Central memory CD4-positive, alpha-beta T cell (primary cell): ENCODE measurements at places on chromosomes 2 and 18.

DNA sequence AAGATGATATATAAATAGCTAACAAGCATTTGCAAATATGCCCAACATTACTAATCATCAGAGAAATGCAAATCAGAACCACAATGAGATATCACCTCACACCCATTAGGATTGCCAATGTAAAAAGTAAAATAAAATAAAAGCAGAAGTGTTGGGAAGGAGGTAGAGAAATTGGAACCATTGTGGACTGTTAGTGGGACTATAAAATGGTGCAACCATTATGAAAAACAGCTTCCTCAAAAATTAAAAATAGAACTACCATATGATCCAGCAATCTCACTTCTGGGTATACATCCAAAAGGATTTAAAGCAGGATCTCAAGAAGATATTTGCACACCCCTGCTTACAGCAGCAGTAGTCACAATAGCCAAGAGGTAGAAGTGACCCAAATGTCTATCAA is 99.8 kb upstream of the DAPL1 start:
- DNase-seq: no peak

DNA sequence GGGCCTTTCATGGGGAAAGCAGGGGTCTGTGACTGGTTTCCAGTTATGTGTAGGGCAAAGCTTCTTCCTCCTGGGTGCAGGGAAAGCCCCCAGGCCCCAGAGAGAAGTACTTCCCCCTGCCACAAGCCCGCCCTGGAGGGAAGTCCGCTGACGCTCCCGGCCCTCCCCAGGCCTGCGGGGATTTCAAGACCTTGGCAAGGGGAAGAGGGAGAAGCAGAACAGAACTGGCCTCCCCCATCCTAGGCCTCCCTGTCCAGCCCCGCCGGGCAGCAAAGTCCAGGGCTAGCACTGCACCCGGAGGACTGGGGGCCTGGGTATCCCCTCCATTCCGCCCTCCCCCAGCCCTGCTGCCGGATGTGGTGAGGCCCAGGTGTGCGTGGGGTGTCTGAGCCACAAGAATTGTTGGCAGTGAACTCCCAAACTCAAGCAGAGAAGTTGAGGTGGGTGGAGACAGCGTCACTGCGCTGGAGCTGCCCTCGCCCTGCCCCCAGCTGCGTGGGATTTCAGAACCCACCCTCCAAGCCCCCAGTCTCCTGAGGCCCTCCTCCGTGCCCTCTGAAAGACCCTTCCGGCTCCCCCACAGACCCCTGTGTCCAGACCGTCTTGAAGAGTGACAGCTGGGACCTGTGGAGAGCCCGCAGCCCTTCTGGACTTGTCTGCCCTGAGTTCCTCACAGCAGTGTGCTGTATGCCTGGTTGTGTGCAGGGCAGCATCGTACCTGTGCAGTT is 1.1 kb upstream of the DUSP2 start:
- DNase-seq: peak; percentile 95

GRCh38 chr2:64262071-64262470 is 117.9 kb upstream of the PELI1 start:
- no peak for DNase-seq

GRCh38 chr18:78727057-78727739 is 252.4 kb upstream of the SALL3 start:
- no peak for DNase-seq

GRCh38 chr2:183564726-183565125 is 440.5 kb downstream of the NUP35 start:
- no peak for DNase-seq

DNA sequence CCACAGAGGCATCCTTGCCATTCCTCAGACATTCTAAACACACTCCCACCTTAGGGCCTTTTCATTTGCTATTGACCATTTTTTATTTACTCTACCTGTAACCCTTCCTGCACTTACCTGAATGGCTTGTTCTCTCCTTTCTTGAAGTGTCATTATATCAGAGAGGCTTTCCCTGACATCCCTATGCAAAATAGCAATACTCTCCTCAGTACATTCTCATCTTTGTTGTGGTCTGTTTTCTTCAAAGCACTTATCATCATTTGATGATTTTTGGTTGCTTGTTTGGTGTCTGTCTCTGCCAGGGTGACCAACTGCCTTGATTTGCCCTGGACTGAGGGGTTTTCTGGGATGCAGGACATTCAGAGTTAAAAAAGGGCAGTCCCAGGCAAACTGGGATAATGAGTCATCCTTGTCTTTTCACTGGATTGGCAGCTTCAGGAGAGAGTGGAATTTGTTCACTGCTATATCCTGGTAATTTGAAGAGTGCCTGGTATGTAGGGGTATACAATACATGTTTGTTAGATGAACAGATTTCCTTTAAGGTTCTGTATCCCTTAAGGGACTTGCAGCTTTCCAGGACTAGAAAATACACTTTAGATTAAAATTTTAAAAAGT is 102.4 kb downstream of the BABAM2 start:
- no peak for DNase-seq

- DNase-seq: no peak
Observed at GRCh38 chr2:174574657-174575056, 22.9 kb downstream of the WIPF1 start.

- DNase-seq: no peak
Observed at GRCh38 chr18:72985686-72986085, 117.9 kb upstream of the NETO1 start.

GRCh38 chr2:239991689-239992314 is 33.3 kb downstream of the NDUFA10 start:
- peak; percentile 39 for DNase-seq

DNA sequence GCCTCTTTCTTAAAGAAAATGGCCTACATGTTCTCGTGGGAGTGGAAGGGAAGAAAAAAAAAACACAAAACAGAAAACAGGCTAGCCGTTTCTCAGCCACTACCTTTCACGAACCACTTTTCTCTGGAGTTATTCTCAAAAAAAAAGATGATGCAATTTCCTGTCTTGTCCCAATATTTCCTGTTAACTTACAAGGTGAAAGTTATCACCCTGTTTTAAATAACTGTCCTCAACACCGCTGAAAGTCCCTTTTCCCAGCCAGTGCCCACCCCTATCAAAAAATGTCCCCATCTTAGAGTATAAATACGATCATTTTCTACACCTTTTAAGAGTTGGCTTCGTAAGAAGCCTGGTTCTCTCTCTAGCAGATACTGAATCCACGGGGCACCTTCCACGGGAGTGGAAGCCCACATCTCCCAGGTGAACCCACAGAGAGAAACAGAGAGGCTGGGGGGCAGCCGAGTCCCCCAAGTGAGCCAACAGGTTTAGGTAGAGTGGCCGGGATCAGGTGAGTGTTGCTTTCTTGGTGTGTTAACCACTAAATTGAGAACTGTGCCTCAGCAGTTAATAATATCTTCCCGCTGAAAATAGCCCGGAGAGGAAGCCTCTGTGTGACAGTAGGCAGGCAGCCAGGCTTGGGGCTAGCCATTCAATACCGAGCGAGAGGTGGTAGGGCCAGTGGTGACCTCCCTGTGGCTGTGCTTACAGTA is 15.9 kb downstream of the SMAD7 start:
- no peak for DNase-seq

DNA sequence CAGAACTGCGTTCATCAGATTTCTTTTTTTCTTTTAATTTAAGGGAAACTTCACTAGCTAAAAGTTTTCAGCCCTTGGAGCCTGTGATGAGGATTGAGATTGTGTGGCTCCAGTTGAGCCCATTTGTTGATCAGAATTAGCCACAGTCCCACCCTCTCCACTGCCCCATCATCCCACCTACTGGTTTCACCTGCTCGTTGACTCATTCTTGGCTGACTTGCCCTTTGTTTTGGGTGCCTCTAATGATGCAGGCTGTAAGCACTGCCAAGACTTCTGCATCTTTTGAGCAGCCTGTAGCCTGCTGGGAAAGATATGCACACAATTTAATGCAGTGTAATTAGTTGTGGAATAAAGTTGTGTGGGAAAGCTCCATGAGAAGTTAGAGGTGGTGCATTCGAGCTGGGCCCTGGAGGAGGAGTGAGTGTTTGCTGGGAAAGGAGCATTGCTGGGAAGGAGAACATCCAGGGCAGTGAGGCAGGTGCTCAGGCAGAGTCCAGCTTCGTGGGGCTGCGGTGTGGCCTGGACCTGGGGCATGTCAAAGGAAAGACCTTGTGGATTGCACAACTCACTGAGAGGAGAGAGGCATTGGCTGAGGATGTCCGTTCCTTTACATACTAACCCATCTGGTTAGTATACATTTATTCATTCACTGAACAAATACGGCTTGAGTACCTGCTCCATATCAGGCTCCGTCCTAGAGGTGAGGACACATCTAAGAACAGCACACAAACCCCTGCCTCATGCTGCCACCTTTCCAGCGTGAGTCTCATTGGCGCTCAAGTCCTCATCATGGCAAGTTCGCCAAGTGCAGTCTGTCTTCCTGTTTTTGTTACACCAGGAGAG is 18.2 kb downstream of the ASPRV1 start:
- no peak for DNase-seq

DNA sequence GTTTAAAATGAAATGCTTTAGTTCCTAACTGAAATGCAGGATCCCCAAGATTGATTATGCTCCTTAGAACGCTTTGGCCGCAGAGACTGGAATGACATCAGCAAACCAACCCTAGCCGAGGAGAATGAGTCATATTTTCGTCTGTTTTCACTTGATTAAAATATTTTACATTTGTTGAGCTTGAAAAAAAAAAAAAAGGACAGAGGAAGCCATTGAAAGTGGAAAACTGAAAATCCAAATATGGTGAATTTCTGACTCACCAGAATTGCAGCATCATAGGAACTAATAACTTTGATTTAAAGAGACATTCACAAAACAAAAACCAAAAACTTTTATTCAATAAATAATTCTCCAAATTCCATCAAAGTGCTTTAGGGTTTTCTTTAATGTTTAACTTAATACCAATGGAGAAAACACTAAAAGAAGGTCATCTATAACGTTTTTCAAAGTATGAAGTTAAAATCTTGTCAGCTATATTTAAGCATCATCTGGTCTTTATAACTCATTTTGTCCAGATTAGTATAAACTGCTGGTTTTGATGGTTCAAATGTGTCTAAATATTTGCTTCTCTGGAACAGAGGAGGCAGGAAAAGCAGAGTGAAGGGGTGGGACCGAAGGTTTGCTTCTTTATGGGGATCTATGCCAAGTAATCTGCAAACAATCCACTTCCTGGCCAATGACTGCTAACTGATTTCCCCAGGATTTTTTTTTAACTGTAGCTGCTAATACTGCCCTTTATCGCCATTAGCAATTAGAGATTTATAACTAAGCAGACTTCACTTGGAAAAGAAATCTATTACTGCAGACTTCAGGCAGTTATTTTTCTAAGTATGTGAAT is 30.9 kb upstream of the COL5A2 start:
- no peak for DNase-seq

DNA sequence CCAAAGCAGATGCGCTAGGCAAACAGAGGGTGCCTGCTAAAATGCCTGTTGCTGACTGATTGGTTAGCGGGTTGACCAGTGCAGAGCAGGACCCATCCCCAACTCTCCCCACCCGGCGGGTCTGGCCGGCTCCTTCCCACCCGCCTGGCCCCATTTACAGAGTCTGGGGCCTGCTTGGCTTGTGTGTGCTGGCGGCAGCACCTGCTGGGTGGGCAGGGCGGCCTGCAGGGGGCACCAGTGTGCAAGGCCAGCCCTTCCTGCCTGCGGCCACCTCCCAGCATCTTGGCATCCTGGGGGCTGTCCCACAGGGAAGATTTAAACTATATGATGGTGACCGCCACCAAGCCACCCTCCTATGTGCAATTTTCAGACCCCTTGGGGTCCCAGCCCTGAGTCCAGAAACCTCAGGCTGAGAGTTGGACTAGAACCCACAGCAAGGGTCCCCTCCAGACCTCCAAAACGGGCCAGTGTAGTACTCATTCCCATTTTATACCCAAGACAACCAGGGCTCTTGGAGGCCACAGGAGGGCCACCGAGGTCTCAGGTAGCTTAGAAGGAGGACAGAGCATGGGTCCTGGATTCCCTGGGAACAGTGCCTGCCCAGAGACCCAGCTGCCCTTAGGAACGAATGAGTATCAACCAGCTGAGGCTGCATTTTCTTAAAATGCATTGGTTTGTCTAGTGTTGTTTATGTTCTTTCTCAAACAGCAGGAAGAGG is 173.6 kb downstream of the SMAD7 start:
- DNase-seq: peak; percentile 66

- no peak for DNase-seq
Observed at GRCh38 chr18:35458271-35458670, 39.5 kb downstream of the INO80C start.

DNA sequence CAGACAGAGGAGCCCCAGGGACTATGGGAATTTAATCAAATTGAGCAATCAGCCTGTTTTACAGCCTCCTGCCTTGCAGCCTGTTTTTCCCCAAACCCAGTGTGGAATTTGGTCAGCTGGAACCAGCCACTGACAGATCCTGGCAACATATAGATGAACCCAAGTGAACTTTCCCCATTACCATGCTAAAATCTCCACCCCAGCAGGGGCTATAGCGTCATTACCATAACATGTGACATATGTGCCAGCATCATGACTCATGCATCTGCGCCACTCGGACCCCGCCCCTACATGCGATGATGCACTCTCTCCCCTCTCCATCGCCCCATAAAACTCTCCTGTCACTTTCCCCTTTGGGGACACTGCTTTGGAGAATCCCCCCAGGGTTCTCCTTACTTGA is 17.3 kb upstream of the FEZ2 start:
- no peak for DNase-seq

DNA sequence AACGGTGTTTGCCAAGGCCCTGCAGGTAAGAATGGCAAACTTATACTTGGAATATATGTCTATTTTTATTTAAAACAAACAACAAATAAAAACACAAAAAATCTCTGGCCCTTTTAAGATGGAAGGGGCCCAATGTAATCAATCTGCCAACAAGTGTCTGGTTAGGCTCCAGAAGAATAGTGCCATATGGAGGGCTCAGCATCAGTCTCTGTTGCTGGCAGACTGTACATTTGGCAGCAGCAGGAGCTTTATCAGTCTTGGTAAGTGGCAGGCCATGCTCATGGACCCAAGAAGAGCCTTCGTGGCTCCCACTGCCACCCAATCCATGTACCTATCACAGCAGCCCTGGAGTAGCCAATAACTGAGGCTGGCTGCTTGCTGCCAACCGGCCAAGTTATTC is 101.1 kb downstream of the GALNT3 start:
- no peak for DNase-seq

DNA sequence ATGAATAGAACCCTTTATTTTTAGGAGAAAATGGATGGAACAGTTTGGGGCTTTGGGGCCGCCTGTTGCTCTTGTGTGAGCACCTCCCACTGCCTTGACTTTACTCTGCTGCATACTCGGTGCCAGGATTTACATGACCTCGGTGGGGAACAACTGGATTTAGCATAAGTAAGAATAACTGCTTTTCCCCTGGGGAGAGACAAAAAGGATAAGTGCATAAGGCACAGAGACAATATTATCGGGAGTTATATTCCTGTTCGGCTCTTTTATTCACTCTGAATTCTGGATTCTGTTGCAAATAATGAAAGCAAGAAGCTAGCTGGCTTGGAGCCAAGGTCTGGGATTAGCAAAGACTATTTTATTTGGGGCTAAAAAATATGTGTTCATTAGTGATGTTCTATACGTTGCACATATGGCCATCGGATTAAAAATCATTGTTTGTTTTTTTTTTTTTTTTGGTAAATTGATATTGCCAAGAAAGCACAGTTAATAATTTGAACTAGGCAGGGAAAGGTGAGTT is 69.8 kb downstream of the CYBRD1 start:
- DNase-seq: no peak

- DNase-seq: no peak
Observed at GRCh38 chr2:240215676-240216051, 75.2 kb upstream of the OTOS start.
